ENCODE measurements at places on chromosomes 7 and 10.

DNA sequence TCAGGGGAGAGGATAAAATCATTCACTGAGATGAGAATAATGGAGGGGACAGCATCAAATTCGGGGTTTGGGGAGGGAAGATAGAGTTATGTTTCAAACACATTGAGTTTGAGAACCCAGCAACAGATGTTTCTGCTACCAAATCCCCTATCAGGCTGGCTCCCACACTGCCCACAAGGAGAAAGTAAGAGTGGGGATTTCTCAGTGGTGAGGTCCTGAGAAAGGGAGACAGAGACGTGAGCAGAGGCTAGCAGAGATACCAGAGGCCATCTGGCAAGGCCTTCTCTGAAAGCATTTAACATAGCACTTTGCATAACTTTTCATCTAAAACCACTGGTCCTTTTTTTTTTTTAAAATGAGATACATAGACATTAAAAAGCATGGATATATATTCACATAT lies 7.8 kb upstream of the SLF2 start:
- DNase-seq, result no peak

DNA sequence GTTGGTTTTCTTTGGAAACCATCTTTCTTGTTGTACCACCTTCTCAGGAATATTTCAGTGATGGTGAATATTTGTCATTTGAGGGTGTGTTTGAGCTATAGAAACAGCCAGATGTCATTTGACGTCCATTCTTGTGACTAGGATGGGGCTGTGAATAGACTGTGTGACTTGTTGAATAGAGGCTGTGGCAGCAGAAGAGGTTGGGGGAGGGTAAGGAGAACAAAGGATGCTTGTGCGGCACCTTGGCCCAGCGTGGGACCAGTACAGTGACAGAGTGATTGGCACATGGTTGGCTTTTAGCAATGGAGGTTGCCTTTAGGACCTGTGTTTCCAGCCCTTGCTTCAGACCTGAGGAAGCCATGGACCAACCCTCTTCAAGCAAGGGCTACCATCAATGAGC lies 11.3 kb downstream of the DMBT1 start:
- DNase-seq, result no peak

- no peak for DNase-seq
These were observed 62.9 kb downstream of the MGAM2 start for GRCh38 chr7:142174441-142174840.

DNA sequence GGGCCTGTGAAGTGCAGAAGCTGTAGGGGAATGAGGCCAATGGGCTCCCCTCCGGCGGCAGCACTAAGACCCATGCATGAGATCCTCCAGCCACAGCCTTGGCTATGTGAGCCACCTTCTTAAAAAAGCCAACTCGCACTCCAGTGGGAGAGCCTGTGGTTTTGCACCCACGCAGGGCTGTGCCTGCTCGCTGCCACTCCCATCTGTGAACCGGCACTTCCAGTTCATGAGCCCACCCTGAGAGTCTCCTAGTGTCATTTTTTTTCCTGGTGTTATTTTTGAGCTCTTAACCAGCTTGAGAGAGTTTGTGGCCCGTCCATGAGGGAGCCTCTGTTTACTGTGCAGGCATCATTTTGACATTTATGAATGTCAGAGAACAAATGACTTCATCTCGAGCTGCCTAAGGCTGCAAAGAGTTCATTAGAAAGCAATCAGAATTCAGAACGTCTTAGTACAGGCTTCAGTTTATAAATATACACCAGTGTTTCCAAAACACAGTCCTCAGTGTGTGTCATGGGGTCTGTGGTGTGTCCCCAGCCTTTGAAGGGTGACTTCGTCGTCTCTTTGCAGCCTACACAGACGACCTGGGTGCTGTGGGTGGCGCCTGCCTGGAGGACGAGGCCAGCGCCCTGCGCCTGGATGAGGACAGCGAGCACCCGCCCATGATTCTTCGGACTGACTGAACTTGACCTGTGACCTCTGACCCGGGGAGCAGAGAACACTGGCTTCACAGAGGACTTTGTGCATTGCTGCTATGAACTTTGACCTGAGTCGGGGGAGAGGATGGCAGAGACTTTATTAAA lies 40.4 kb downstream of the WIPI2 start:
- DNase-seq, result no peak

DNA sequence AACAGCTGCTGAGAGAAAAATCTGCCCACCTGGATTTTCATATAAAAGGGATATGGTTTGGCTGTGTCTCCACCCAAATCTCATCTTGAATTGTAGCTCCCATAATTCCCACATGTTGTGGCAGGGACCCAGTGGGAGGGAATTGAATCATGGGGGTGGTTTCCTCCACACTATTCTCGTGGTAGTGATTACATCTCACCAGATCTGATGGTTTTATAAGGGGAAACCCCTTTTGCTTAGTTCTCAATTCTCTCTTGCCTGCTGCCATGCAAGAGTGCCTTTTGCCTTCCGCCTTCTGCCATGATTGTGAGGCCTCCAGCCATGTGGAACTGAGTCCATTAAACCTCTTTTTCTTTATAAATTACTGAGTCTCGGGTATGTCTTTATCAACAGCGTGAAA lies 20.8 kb upstream of the MKI67 start:
- DNase-seq, result no peak

DNA sequence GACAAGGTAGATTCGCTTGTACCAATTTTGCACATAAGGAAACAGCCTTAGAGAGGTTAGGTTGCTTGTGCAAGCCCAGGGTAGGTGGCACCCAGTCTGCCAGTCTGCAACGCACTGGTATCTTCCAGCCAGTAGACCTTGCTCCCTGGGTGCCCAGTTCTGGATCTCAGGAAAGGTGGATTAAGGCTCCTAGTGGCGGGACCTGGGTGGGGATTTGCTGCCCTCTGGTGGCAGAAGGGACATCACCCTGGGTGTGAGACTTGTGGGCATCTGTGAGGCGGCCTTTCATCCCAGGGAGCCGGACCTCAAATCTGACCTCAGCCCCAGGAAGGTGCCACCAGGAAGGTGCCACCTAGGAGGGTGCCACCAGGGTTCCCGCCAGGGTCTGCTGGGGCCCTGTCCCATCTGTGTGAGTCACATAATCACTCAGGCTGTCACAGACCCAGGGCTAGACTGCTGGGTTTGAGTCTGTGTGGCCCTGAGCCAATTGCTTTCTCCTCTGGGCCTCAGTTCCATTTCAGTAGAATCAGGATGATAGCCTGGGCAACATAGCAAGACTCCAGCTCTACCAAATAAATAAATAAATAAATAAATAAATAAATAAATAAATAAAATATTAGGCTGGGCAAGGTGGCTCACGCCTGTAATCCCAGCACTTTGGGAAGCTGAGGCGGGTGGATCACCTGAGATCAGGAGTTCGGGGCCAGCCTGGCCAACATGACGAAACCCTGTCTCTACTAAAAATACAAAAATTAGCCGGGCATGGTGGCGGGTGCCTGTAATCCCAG lies 5.3 kb upstream of the PRKRIP1 start:
- DNase-seq, result peak; percentile 74

DNA sequence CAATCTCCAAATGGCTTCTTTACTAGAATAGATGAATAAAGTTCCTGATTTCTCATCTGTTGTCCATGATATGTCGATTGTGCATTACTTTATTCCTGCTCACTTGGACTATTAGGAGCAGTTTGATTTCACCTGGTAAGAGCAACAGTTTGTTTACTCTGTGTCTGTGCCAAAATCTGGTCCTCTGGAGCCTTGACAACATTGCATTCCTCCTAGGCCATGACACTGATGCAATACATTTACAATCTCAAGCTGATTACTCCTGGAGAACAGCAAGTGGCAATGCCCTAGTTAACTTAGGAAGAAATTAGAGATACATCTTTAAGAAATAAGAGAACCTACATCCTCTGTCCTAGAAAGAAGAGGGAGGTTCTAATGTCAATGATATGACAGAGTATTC lies 71.8 kb downstream of the SGCE start:
- no peak for DNase-seq

DNA sequence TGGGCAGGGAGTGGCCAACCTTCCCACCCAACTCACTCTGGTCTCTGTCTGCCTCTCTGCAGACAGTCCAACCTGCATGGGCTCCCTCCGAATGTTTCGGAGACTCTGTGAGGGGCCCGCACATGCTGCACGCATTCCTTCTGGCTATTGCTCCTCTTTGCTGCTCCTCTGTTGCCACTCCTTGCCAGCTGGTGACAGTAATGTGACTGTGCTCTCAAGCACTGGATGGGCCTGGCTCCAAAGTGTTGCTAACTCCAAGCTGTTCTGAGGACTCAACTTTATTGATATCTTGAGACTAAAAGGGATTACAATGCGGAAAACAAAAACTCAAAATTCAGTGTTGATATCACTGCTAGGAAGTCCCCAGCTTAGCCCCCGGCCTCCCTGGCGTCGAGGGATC lies 105.4 kb upstream of the KIF5B start:
- no peak for DNase-seq

DNA sequence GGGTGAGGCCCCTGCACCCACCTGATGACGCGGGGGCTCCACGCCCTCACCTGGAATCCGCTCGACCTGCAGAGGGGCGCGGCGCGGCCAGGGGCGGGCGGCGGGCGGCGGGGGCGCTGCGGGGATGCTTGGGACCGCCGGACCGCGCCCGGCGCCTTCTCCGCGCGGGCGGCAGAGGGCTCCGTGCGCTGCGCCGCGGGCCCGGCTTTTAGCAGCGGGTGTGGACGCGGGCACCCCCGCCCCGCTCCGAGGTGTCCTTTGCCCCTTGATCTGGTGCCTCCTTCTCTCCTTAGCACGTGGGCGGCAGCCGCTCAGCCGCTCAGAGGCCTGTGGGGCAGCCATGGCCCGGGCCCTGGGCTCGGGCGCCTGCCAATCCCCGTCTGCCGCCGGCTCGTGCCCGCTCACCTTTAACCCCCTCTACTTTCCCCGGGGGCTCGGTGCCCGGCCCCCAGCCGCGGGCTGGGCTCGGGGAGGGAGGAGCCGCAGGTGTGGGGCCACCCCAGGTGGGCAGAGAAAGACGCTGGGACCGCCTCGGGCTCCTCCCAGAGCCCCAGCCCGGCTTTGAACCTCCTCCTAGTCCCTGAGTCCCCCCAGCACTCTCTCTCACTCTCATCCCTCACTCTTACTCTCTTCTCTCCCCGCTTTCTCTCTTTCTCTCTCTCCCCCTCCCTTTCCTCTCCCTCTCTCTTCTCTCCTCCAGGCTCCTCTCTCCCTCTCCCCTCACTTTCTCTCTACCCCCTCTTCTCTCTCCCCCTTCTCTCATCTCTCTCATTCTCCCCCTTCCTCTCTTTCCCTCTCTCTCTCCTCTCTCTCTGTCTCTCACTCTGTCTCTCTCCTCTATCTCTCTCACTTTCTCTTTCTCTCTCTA lies 19.7 kb upstream of the VPS37D start:
- DNase-seq, result no peak

- DNase-seq, result no peak
These were observed 192.8 kb upstream of the AHR start for GRCh38 chr7:17105701-17106100.

- DNase-seq, result no peak
These were observed 303.0 kb upstream of the DKK1 start for GRCh38 chr10:52011118-52011517.

DNA sequence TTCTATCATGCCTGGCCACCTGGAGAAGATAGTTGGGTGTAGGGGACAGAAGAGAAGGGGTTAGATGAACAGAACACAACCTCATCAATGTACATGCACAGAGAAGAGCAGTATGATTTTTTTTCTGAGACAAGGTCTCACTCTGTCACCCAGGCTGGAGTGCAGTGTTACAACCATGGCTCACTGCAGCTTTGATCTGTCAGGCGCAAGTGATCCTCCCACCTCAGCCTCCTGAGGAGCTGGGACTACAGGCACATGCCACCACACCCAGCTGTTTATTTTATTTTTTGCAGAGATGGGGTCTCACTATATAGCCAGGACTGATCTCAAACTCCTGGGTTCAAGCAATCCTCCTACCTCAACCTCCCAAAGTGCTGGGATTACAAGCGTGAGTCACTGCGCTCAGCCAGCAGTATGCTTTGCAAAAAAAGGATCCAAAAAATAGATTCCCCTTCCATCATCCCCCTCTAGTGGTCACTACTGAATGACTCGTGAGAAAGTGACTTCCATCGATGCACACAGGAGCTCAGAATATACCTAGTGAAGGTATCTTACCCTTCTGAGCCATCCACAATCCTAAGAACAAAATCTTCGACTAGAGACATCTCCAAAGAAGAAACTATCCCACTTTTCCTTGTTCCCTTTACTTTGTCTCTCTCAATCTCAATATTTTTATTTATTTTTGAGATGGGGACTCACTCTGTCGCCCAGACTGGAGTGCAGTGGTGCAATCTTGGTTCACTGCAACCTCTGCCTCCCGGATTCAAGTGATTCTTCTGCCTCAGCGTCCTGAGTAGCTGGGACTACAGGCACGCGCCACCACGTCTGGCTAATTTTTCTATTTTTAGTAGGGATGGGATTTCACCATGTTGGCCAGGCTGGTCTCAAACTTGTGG lies 21.0 kb downstream of the ZCWPW1 start:
- peak; percentile 69 for DNase-seq

GRCh38 chr10:31751738-31752080 lies 176.9 kb downstream of the ARHGAP12 start:
- DNase-seq, result no peak

- DNase-seq, result no peak
These were observed 1.9 kb downstream of the DKK1 start for GRCh38 chr10:52316001-52316400.

GRCh38 chr10:29041616-29042015 lies 247.3 kb upstream of the LYZL1 start:
- DNase-seq, result no peak

GRCh38 chr7:1899196-1899595 lies 229.1 kb downstream of the ELFN1 start:
- DNase-seq, result no peak

DNA sequence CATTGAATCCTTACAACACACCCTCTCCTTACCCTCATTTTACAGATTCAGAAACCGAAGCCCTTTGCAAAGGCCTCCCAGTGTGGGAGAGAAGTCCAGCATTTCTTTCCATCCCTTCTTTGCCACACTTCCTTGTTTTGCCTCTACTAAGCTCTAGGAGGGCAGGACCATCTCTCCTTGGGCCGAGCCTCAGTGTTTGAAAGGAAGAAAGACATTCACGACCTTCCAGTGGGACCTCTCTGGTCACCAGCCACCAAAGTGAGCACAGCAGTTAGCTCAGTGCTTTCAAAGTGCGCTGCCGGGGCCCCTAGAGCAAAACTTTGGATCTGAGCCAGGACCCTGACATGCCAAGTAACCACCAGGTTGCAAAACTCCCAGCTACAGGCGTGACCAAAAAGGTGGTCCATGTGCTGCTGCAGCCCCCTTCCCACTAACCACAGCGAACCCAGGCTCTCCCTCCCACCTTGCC lies 12.4 kb downstream of the CTBP2 start:
- no peak for DNase-seq

GRCh38 chr10:62618576-62619412 lies 185.7 kb upstream of the ADO start:
- DNase-seq, result peak; percentile 57

- no peak for DNase-seq
These were observed 151.1 kb upstream of the SHH start for GRCh38 chr7:155963356-155963755.

GRCh38 chr10:75974080-75974479 lies 542.7 kb downstream of the LRMDA start:
- DNase-seq, result no peak

- DNase-seq, result no peak
These were observed 21.6 kb downstream of the GPR26 start for GRCh38 chr10:123687758-123688157.

GRCh38 chr10:119967066-119967465 lies 74.5 kb downstream of the SEC23IP start:
- no peak for DNase-seq
